ENCODE measurements at places on chromosomes 5 and 9.

DNA sequence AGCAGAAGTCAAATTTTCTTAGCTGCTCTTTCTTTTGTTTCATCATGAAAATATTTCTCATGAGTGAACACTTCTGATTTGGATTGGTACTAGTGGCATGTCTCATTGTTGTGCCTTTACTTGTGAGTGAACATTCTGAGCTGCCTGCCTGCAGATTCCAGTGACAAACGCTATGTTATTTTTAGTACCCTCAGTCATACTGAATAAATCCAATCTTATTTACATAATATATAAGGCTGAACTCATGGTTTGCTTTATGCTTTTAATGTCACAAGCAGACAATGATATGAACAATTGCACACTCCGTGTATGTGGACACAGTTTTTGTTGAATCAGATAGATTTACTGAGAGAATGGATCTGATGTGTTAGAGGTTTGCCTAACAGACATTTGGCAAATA lies 67.8 kb downstream of the ACTBL2 start:
- DNase-seq = no peak

DNA sequence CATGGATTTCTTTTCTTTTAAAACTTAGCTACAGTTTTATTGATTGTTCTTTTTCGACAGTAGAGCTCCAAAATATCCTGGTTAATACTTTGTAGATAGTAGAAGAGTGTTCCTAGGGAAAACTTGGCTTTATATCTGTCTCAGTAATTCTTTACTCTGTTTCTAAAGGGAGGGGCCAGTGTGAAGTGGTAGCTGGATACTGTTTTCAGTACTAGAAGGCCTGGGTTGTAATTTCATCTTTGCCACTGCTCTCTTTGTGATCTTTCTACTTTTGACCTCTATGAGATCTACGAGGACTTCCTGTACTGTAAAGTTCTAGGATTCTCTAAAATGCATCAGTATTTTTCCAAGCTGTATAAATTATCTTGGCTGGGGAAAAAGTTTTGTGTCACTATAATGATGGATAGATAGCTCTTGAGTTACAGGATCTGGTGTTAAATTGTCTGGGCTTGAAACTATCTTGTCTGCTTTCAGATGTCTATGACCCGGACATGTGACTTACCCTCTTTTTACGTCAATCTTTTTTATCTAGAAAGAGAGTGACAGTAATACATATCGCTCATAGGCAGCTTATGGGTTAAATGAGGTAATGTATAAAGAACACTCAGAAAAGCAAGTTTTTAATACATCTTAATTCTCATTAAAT lies 53.6 kb downstream of the PRR16 start:
- DNase-seq = no peak

- peak; percentile 87 for DNase-seq
Observed at GRCh38 chr5:141412854-141413539, at the start of gene PCDHGA10. Gene PCDHGA10, plus strand, starts transcription at chr5:141412987. Its CDS starts 189 bp downstream, at chr5:141413176.

DNA sequence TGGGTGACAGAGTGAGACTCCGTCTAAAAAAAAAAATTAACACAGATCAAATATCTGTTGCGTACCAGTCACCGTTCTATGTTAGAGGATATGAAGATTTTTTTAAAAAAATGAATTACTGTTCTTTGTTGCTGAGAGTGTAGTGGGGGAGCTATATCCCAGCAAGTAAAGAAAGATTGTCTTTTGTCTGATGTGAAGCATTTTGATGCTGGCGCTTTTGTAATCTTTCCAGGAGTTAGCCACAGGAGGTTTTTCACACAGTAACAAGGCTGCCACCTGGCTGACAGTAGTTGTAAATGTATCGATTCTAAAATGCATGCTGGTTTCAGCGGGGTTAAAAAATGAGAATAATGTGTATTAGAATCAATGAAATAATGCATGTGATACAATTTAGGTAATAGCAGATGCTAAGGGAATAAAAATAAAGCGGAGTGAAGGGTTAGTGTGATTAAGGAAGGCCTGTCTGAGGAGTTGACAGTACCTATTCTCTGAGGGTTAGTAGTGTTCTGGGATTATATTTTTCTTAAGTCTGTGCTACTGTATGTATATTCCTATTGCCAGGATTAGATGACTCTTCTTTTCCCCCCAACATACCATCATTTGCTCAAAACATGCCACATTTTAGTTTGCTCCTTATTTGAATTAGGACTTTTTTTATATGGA lies 3.4 kb downstream of the LMNB1 start:
- peak; percentile 83 for DNase-seq

- no peak for DNase-seq
Observed at GRCh38 chr5:153779836-153780235, 258.9 kb downstream of the FAM114A2 start.

GRCh38 chr5:145968970-145969713 lies 32.8 kb downstream of the SH3RF2 start:
- DNase-seq = no peak

GRCh38 chr9:83655433-83655832 lies 32.5 kb downstream of the IDNK start:
- no peak for DNase-seq

DNA sequence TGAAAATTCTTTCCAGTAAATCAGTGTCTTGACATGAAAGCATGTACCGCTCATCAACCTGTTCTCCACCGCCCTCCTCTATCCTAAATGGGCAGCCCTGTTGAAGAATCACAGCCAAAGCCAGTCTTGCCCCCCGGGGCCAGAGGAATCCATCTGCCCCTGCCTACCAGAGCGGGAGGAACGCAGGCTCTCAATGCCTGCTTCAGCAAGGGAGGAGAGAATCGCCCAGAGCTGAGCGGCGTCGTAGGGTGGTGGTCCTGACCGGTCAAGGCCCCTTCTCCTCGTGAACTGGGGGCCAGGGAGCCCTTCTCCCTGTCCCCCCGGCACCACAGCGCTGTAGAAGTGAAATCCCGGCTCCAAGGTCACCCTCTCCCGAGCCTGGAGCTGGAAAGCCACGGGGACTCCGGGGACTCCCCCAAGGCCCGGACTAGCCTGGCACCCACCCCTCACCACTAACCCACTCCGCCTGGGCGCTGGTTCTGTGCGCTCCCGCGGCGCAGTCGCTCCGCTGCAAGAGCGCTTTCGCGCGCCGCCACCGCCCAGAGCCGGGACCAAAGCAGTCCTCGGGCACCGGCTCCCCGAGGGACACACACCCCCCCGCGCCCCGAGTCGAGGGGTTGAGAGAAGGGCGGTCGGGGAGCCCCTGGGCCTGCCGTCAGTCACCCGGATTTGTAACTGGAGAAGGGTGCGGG lies 718 bp upstream of the TMEM215 start:
- no peak for DNase-seq

DNA sequence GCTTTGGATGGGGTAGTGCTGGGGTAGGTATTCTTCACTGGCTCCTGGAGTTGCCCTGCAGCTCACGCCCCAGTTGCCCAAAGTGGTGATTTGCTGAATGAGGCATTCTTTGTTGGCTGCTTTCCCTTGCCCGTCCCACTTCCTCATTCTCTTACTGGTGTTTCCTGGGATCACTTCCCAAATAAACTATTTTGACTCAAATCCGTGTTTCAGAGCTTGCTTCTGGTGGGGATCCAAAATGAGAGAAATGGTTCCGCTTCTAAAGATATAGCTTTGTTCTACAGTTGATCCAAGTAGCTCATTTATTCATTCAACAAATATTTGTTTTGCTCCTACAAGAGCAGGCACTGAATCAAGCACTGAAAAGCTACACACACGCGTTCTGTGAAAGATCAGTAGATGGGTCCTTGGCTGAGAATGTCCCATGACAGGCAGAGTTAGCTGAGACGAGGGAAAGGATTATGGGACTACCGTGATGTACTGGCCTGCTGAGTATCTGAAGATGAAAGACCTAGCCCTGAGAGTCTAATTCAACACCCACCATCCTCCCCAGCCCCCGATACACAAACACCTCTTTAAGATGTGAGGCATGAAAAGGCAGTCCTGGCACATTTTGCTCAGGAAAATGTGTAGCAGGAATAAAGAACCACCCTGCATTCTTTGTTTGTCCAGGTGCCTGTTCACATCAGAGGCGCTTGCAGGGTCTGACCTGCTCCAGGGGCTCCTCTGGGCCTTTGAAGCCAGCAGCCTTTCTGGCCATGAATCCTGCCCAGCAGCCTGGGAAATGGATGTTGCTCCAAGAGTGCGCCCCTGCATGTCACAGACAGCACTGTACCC lies 143.1 kb upstream of the RANBP3L start:
- no peak for DNase-seq

GRCh38 chr9:130741831-130742449 lies 48.4 kb downstream of the EXOSC2 start:
- DNase-seq = no peak

GRCh38 chr5:146671561-146672295 lies 155.7 kb upstream of the GPR151 start:
- no peak for DNase-seq

DNA sequence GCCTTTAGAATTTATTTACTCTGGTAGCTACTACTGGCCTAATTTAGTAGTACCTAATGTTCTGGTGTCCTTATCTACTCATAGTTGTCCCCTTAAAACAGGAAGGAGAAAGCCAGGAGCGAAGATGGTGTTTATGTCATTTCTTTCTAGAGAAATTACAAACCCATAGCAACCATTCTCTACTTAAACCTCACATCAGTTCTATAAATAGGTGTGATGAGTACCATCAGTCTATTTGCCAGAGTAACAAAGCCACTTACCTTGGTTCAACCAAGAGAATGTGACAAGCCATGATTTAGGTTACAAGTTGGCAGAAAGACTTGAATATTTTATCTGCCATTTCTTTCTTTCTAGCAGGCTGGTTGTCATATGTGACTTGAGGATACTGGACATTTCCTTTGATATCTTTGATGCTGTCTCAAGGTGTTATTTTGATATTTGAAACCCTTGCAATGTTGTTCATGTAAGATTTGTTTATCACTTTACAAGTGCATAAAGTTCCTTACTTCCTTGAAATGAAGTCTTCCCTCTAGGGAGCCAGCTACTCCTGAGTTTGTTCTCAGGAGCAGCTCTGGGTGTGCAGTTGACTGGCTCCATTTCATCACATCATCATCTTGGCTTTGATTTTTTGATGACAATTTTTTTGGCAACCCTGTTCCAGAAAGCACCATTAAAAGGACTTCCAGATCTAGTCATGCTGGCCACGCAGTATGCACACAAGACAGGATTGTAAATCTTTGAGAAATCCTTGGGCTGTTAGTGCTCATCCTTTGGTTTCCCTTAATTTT lies 286.8 kb downstream of the ARHGAP26 start:
- no peak for DNase-seq

DNA sequence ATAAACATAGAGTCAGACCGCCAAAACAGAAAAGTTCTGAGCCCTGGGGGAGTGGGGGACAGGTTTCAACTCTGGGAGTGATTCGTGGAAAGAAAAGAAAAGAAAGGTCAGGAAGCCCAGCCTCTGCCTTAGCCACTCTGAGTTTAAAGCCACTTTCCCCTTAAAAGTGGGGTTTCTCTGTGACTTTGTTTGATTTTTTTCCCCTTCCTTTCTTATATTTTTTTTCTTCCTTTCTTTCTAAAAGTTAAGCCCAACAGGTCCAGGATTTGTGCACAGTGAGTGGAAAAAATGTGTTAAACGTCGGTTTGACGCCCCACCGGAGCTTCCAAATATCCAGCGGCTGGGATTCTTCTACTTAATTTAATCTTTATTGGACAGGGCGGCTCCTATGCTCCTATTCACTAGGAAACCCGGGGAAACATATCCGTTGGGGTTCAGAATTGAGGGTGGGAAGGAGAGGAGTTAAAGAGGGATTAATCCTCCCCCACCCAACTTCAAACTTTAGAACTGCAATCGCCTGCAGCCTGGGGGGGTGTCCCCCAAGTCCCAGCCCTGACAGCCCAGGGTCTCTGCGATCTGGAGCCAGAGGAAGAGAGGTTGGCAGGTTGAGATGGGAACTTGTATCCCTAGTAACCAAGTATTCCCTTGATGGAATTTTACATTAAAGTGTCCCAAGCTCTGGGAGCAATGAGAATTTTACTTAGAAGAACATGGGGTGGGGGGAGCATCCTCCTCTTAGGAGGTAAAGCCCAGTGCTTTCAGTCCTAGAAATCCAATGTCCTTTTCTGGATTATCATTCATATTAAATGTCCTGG lies 6.3 kb downstream of the NR2F1-AS1 start:
- no peak for DNase-seq

DNA sequence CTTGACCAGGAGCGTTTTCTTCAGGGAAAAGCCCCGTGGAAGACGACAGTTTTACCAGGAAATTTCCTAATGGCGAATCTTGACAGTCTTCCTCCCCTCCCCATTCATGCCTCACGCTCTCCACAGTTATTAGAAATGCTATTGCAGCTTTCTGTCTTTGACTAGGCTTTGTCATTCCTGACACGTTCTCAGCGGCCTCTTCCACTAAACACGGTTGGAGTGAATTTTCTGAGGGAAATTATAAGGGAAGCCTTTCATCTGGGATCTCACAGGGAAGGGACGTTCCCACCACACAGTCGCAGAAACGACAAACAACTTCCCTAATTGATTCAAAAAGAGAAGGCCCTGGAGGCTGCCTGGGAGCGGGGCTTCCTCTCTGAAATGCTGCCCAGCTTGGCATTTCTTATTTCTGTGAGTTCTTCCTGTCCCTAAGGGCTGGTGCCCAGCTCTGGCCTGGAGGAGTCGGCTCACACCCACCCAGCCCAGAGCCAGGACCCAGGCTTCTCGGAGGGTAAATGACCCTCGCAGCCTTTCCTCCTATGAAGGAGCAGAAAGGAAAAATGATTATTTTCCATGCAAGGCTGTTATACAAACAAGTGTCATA lies 57.1 kb upstream of the PPP1R26 start:
- no peak for DNase-seq

- DNase-seq = no peak
Observed at GRCh38 chr9:76720245-76720644, 44.0 kb upstream of the PCA3 start.

GRCh38 chr5:179342577-179342976 lies 2.7 kb downstream of the ADAMTS2 start:
- DNase-seq = peak; percentile 39

DNA sequence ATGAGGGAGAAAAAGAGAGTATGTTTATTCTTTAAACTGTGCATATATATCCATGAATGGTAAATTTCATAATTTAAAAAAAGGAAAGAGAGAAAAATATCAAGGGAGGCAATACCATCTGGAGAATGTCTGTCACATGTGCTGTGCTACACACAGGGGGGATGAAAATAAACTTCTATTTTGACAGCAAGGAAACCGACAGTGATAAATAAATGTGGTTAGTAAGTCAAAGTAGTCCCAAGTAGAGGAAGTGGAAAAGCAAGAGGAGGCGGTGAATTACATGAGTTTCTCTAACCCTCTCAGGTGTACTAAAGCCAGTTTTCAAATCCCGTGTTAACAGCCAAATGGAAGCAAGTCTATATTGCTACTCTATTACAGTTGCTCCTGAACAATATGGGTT lies 83.3 kb downstream of the ICE1 start:
- DNase-seq = no peak

Data from KBM-7 (cell line).